ENCODE measurements at places on chromosomes 6 and 20.

DNA sequence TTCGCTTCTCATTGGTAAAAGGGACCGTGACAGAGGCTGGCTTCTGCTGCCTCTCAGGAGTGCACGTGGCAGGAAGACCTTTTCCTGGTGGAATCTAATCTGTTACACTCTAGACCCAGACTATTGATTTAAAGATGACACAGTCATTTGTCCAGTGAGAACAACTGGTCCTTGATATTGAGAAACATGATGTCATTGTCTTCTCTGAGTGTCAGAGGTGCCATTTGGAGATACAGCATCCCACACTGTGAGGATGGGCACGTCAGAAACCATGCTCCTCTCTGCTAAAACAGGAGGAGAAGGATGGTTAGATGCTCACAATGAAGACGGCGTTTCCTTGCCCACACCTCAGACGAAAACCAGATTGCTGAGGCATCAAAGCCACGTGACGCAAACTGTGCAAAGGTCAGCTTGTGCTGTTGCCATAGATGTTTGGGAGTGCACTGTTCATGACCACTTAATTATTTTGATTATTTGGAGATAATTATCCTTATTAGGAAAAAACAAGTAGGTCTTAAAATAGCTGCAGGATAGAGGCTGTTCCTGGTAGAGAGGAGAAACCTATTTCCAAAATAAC, 169.0 kb downstream of the SMOC2 start:
- DNase-seq = no peak

DNA sequence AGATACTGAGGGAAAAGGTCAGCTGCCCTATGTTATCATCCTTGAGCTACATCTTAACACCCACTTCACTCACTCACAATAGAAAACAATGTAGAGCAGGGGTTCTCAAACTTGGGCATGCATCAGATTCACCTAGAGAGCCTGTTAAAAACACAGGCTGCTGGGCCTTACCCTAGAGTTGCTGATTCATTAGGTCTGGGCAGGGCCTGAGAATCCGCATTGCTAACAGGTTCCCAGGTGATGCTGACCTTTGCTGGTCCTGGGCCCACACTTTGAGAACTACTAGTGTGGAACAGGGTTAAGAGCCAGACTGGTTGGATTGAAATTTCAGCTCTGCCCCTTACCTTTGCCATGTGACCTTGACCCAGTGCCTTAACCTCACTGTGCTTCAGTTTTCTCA, 25.1 kb downstream of the RSPO4 start:
- no peak for DNase-seq

GRCh38 chr20:60752741-60753420, 499.2 kb upstream of the CDH4 start:
- DNase-seq = no peak

DNA sequence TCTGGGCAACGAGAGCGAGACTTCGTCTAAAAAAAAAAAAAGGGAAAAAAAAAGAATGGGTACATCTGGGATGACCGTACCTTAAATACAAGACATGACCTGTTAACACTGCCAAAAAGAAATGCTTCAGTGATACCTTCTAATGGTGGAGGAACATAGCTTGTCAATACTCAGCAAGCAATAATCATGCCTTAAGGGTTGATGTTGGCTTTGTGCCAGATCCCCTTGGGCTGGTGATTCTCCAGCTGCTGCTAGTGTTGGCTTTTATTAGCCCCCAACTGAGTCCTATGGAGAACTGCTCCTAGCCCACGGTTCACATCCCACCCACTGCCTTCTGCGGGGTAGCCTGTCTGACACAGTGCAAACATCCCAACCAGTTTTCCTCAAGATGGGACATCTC, 134.9 kb downstream of the PLCB1 start:
- DNase-seq = peak; percentile 86

- DNase-seq = no peak
These were observed 133.2 kb downstream of the SNX5 start for GRCh38 chr20:17835240-17835933.

DNA sequence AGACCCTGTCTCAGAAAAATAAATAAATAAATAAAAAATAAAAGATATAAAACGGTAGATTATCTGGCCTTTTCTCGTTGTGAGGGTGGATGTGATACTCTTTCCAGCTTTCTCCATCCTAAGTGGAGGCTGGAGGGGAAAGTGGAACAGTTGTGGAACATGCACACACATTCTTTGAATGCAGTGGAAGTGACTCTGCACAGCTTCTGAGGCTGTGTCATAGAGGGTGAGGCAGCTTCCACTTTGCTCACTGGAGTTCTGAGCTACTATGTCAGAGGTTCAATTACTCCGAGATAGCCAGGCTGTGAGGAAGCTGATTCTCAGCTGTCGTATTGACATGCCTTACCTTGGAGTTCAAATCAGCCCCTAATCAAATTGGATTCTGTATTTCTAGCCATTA, 82.2 kb downstream of the CHMP4B start:
- no peak for DNase-seq

- DNase-seq = no peak
These were observed 134.8 kb downstream of the DTNBP1 start for GRCh38 chr6:15527838-15528617.

DNA sequence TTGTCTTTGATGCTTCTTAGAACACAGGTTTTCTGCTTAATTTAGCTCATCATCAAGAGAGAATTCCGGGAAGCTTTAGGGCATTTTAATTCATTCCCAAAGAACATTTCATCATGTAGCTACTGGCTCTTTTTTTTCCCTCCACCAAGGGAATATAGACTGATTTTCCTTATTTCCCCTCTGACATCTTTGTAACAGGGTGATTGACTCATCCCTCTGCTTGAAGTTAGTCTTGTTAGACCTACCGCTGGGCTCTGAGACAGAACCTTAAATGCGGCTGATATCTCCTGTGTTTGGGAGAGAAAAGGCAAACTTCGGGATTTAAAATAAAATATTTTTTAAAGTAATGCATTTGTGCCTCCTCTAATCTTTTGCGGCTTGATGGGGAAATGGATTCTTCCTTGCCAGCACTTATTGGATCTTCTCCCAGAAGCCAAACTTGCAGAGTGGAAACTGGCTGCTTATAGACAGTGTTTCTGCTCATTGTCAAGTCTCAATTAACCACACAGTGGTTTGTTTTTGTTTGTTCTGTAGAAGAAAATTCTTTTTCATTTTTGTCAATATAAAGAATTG, 272.7 kb upstream of the PLCB4 start:
- no peak for DNase-seq

DNA sequence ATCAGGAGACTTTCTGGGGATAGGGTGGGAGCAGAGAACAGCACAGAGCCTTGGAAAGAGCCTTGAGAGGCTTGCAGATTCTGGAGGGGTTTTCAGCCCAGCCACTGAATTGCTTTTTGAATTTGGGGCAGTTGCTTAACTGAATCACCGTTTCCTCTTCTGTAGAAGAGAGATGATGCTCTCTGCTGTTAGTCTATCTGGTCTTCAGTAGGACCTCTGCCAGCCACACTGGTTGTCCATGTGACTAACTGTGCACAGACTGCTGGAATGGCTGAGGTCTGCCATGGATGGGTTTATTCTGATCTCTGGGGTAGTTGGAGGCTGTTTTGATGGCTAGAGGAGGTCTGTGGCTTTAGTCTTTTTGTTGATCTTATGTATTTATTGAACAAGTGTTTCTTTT, 21.4 kb upstream of the PRDM1 start:
- no peak for DNase-seq

GRCh38 chr6:41059556-41059955, 6.6 kb downstream of the APOBEC2 start:
- DNase-seq = no peak

- DNase-seq = peak; percentile 29
These were observed 4.2 kb upstream of the NCR3 start for GRCh38 chr6:31597006-31597405.

DNA sequence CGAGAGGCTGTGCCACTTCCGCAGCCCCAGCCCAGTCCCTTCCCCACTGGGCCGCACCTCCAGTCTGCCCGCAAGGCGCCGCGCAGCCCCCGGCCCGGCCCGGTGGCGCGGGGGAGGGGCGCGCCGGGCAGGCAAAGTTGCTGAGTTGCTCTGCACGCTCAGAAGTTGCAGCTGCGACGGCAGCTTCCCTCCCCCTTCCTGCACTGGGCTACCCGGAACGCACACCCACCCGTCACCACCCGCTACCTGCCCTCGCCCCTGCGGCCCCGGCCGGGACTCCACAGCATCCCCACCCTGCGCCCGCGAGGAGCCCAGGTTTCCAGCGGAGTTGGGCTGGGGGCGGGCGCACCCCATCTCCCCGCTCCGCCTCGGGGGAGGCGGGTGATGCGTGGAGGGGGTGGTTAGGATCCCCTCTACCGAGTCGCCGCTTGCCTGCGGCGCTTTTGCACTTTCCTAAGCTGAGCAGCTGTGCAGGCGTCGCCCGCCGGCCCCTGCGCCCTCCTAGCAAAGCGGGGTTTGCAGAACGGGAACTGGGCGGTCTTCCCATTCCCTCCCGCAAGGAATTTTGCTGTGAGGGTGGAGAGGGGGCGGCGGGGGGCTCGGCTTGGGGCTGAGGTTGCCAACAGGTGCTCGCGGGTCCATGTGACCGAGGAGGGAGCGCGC, 55.9 kb upstream of the RREB1 start:
- no peak for DNase-seq

DNA sequence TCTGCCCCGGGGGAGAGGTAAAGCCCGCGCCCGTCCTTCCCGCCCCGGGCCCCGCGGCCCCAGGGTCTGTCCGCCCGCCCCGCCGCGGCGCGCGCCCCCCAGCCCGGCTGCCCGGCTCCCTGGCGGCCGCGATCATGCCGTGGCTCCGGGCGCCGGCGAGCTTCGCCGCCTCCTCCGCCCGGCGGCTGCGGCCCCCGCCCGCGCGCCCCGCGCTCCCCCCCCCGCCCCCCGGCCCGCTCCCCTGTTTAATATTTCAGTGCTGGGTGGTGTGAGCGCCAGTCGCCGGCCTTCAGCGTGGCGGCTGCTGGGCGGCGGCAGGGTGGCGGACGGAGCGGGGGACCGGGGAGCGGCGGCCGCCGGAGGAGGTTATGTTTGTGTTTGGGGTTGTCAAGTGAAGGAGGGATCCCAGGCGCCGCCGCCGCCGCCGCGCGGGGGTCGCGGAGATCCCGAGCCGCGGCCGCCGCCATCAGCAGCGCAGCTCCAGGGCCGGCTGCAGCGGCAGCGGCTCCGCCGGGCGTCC, at the start of gene HIVEP1:
TSS of gene HIVEP1 (plus strand) at position 275 of the 520 bp plus-strand sequence. CDS start 3,317 bp downstream, outside the sequence.
- no peak for DNase-seq

DNA sequence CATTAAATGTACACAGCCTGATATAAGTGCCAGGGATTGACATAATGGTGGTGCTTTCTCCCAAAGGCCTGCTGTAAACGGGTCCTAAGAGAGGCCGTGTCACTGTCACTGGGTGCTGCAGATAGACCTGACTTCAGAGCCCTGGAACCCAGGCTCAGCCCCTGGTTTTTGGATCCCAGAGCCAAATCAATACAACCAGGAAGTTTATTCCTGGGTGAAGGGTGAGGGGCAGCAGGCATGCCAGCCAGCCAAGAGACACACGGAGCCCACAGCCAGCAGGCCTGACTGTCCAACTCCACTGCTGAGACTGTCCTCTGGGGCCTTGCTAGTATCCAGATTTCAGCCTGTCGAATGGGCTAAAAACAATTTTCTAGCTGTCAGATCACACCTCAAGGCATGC, 12.8 kb upstream of the ARMC12 start:
- DNase-seq = no peak

- DNase-seq = no peak
These were observed 465.4 kb downstream of the CD109 start for GRCh38 chr6:74161380-74161779.

DNA sequence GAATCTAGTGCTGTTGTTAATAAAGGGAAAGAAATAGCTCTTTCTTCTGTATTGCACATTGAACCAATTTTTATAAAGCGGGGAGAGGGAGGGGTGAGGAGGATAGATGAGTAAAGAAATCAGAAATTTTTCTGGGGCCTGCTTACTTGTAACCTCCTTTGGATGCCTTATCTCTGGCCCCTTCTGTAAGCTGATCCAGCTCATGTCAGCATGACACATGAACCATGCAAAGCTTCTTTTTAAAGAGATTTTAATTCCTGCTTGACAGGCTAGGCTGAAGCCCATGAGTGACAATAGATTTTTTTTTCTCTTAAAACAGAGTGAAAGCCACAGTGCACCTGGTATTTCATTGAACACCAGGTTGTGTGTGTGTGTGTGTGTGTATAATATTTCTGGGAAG, 325.3 kb downstream of the PRL start:
- DNase-seq = no peak

DNA sequence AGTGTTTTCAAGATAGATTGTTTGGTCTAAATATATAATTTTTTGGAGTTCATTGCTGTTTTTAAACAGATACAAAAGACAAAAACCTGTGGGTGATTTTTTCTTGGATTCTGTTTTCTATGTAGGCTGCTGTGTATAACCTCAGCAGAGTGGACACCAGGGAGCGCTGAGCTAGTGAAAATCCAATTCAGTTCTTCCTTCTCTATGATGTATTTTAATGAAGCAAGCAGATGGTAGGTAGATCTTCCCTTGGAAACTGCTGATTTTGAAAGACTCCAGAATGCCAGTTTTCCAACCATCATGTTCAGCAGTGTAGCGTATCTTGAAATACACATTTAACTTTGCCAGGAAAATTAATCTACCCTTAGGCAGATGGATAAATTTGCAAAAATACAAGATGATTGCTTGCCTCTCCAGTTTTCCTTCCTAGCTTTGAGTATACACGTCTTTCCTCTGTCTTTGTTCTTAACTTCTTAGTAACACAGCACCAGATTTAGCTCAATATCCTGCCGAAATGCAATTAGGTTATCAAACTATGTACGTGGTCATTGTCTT, 178.0 kb downstream of the PHF3 start:
- no peak for DNase-seq

GRCh38 chr6:23797041-23797440, 329.0 kb upstream of the NRSN1 start:
- no peak for DNase-seq

GRCh38 chr20:40176098-40176841, 512.8 kb downstream of the MAFB start:
- no peak for DNase-seq

GRCh38 chr6:64817525-64817924, 889.5 kb downstream of the EYS start:
- no peak for DNase-seq

GRCh38 chr6:157226026-157226625, 97.2 kb downstream of the TMEM242 start:
- no peak for DNase-seq

DNA sequence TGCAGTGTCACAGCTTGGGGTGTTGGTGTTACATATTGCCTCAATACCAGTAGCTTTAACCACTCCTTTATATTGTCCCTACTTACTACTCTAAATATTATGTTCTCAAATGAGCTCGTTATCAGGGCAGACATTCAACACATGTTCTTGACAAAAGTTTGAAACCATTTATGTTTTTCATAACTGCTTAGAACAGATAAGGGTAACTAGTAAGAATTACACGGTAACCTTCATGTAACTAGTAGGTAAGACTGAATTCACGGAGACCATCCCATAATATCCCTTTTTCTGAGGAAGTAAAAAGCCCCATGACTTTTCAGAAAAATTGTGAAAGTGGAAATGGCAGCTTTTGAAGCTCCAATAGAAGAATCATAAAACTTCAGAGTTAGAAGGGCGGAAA, 59.6 kb upstream of the CENPW start:
- DNase-seq = no peak

Measured in NCI-H1092 treated with DMSO at 0.1 percent for 48 hours (cell line).